Chondrocyte (in vitro differentiated cells): ENCODE measurements at places on chromosomes 1 and 21.

DNA sequence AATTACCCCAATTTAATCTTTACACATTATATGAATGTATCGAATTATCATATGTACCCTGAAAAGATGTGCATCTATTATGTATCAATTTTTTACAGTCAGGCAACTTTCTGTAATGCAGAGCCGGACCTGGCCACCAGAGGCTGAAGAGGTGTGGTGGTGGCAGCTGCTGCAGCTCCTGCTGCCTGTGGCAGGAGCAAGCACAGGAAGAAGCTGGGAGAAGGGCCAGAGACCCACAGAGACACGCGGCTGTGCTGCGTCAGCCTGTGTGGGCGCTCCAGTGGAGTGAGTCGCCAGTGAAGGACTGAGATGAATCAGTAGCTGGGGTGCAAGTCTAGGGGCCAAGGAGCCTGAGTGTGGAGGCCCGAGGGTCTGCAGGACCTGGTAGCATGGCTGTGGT is 74.3 kb upstream of the COG2 start:
- no peak for DNase-seq

- DNase-seq, result no peak
Observed at GRCh38 chr1:4124631-4125145, 224.6 kb upstream of the C1orf174 start.

- no peak for DNase-seq
Observed at GRCh38 chr1:30868833-30869435, 39.6 kb downstream of the SDC3 start.

GRCh38 chr1:208166340-208167138 is 77.6 kb downstream of the PLXNA2 start:
- no peak for DNase-seq

DNA sequence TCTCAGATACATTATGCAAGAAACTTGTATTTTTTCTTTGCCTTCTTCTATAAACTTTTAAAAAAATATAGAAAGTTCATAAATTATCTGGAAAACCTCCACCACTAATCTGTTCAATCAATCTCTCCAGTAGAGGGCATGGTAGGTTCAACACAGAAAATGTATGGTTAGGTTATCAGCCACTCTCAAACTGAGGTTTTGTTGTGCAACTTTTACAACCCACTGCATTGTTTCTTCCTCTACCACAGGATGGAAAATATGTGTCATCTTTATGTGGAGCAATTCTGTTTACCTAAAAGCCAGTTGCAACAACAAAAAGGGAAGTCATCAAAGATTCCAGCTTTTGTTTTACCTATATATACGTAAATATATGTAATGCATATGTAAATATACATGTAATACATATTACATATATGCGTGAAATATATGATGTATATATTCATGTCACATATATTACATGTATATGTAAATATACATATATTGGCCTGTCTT is 3.0 kb upstream of the RGS2 start:
- no peak for DNase-seq

GRCh38 chr1:72724951-72725861 is 442.9 kb upstream of the NEGR1 start:
- peak; percentile 72 for DNase-seq

- DNase-seq, result no peak
Observed at GRCh38 chr1:212415107-212415841, 588 bp upstream of the PACC1 start.

GRCh38 chr1:167000546-167000945 is 11.5 kb downstream of the MAEL start:
- DNase-seq, result no peak

DNA sequence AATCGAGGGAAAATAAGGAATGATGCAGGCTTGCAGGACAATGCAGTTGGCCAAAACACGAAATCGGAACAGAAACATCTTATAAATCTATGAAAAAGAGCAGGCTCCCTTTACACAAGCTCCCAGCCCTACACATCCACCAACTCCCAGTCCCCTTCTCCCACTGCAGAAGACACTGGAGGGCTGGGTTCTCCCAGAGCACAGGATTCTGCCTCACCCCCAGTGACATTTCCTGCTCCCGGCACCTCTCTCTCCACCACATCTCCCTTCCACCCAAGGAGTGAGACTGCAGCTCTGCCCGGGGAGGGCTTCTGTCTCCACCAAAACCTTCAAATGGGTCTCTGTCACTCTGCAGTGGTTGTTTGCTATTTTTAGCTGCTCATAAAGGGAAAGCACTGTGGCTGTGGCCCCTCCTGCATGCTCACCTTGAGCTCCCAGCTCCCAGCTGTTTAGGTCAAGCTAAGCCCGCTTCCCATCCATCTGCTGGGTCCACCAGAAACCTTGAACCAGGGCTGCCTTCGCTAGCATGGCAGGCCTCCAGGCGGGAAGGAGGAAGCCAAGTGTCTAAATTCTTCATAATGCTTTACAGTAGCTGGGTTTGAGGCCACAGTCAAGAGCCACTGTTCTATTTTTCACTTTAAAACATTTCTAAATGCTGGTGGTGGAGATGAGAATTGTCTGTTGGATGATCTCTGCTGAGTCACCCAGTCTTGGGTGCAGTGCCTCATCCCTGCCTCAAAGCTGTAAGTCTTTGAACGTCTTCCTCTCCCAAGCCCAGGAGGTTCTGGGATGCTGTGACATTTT is 3.3 kb upstream of the C2CD2 start:
- DNase-seq, result peak; percentile 43
